ENCODE measurements at places on chromosomes 11 and 22. TPM values are rescaled to one million over a fixed set of nuclear protein-coding genes. Genes with fewer than 3 reads are reported as not detected.

The LTO1 gene
- 6.0 TPM for total RNA-seq

GRCh38 chr22:23903328-23903971 lies 9.3 kb downstream of the MIF start:
- no peak for DNase-seq

DNA sequence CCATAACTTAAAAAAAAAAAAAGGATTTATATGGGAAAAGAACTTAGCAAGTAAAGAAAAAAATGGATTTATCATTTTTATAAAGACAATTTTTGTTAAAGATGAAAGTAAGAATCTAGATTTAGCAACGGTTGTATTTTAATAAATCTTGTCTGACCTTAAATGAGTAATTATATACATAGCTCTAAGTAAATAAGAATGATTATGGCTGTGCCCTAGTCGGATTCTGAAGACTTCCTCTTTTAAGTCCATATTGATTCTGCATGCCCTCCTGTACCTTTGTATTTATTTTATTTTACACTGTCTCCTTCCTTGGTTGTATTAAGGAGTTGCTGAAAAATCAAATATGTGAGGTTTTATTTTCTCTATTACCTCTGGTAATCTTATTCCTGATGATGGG lies 7.1 kb downstream of the RBX1 start:
- DNase-seq = no peak

DNA sequence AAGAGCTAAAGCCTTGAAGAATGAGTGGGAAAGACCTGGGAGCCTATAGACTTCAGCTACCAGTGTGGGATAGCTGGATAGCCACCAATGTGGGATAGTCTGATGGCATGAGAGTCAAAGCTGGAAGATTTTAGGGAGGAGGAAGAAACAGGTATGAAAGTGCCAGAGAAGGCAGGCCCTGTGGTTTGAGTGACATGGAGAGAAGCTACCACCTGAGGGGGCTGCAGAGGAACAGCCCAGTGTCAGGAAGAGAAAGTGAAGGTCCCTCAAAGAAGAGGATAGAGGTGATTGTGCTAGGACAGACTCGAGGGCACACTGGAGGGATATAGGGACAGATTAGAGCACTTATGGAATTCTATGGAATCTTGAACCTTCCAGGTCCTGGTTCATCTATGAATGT lies 23.1 kb upstream of the PAX6 start:
- DNase-seq = no peak
